ENCODE measurements at places on chromosomes 2 and 18. TPM values are rescaled to one million over a fixed set of nuclear protein-coding genes. Genes with fewer than 3 reads are reported as not detected.
A peak's percentile ranks its signal among the peaks of the same experiment; 100 is the strongest.

DNA sequence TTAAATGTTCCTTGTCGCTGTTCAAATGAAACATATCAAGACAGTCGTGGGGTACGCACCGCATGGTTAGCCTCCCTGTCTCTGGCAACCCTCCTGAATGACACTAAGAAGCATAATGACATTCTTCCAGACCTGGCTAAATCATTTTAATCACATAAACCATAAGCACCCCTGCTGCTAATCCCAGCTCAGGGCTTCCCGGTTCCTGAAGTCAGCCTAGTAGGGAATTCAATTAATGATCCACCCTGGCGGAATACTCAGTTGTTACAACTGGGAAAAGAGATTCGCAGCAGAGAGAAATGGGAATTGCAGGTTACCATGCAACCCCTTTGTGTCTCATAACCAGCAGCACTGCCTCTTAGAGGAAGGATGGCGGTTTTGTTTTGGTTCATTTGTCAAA lies 200.8 kb upstream of the AGAP1 start:
- no peak for DNase-seq

DNA sequence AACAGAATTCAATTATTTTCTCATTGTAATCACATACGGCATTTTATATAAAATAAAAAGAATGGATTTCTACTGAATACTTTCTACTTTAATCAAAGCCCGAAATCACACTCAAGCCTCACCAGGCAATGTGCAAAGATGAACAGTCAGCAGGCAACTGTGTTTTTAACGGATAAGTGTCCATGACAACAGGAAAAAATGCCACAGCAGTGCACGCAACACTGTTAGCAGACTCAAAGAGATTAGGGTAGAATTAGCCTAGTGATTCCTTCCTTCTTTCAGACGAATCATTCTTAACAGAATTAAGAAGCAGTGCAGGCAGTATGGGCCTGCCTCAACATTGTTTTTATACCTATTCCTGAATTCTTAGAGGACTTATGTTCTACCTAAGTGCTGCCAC lies 135.6 kb downstream of the CDH2 start:
- no peak for DNase-seq

The CLHC1 gene
- 11.1 TPM for total RNA-seq

- DNase-seq = no peak
These were observed 49.5 kb downstream of the SLC40A1 start for GRCh38 chr2:189530965-189531637.

DNA sequence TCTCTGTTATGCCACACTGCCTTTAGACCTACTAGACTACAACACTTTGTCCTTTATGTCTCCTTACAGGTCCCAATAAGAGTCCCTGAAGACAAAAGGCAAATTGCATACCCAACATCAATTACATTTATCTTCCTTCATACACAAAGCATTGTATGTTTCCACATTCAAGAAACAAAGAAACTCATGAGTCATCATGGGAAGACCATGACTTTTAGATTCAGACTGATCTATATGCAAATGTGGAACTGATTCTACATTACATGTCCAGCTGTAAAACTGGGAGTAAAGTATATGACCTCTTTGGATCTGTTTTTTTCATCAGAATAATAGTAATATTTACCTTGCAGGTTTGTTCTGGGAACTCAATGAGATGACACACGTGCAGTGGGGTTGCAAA lies 25.2 kb upstream of the HNMT start:
- DNase-seq = no peak

DNA sequence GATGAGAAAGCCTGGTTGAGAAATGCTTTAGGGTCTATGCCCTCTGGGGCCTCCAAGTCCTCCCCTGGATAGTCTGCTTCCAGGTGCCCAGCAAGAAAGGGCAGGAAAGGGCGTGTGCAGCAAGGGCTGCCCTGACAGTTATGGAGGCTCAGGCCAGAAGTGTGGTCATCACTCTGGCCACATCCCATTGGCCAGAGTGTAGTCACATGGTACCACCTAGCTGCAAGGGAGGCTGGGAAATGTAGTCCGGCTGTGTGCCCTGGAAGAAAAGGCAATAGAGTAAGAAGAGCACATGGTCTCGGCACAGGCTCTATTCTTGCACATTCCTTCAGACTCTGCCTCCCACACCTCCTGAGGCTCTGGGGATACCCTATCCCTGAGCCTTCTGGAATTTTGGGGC lies 35.7 kb downstream of the ODC1 start:
- DNase-seq = no peak

GRCh38 chr18:3824101-3824500 lies 374.1 kb downstream of the TGIF1 start:
- DNase-seq = no peak

DNA sequence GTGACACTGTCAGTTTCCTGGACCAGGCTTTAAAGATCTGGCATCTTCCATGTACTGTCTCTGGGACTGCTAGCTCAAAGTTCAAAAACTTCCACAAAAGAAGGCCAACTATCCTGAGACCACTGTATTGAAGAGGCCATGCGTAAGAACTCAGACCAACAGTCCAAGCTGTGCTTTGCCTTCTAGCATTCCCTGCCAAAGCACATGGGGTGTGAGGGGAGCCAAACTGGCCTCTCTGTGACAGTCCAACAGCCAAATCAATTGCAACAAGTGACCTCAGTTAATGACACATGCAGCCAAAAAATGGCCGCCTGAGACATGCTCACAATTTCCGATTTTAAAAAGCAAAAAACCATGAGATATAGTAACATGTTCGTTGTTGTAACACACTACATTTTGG lies 160.3 kb upstream of the CDH19 start:
- no peak for DNase-seq

DNA sequence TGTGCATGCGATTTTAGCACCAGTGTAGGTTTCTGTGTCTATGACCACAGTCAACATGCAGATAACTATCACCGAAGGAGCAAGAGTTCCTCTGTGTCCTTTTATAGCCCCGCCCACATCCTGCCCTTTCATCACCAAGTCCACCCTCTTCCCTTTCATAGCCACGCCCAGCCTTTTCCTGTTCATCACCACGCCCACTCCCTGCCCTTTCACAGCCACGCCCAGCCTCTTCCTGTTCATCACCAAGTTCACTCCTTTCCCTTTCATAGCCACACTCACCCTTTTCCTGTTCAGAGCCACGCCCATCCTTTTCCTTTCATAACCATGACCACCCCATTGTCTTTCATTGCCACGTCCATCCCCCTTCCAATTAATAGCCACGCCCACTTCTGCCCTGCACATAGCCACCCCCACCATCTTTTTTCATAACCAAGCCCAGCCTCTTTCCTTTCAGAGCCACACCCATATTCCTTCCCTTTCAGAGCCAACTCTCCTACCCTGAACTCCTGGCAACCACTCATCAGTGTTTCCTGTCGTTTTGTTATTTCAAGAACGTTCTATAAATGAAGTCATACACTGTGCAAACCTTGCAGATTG lies 273.9 kb downstream of the MYT1L start:
- DNase-seq = peak; percentile 2

DNA sequence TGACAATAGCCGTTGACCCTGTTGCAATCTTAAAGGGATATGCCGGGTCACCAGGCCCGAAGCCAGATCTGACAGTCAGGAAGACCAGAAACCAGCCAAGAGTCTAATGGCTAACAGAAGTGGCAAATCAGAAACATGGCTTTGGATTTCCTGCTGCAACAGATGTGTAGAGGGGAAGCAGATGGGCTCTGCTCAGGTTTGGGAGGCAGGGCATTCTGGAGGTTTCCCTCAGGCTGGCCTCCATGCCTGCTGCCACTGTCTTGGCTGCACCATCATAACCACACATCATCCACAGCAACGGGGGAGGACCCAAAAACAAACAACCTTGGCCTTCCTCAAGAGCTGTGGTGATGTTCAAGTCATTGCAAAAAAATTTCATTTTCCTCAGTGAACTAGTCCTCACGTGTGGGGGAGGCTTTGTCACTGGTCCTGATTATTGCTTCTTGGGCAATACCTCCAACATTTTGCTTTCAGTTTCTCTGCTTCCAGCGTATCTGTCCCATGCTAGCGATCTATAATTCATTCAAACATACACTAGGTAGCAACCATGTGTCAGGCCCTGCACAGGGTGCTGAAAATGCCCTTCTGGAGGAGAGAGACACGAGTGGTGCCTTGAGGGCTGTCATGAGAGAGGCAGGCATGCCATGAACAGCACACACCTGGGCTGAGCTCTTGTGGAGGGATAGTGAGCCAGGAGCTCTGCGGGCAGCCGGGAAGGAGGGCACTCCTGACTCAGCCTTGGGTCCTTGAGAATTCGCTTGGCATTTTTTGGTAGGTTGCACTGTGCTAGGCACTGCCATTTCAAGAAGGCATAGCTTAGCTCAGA lies 48.2 kb upstream of the LGALSL start:
- DNase-seq = no peak

DNA sequence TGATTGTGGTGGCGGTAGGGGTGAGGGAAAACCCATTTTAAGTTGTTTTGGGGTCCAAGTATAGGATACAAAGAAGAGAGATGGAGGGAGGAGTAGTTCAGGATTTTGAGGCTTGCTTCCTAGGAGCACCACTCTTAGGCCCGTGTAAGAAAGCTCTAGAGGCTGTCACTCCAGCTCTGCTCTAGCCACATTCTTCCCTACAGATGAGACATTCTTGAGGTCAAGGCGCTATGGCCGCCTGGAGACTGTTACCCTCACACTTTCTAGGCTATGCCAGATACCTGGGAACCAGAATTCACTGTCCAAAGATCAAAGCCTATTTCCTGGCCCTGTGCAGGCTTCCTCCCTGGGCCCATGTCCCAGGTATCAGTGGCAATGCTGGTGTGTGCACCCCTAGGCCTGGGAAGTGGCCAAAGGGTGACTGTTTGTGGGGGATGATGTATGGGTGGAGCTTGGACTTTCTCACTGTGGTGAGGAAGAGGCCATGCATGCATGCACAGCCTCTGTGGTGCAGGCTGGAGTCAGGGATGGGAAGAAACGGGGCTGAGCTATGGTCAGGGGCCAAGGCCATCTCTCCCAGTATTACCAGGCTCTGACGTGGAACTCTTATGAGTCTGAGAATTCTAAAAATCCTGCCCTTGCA lies 7.0 kb upstream of the TTL start:
- no peak for DNase-seq

The NFATC1 gene
- total RNA-seq = 20.8 TPM

DNA sequence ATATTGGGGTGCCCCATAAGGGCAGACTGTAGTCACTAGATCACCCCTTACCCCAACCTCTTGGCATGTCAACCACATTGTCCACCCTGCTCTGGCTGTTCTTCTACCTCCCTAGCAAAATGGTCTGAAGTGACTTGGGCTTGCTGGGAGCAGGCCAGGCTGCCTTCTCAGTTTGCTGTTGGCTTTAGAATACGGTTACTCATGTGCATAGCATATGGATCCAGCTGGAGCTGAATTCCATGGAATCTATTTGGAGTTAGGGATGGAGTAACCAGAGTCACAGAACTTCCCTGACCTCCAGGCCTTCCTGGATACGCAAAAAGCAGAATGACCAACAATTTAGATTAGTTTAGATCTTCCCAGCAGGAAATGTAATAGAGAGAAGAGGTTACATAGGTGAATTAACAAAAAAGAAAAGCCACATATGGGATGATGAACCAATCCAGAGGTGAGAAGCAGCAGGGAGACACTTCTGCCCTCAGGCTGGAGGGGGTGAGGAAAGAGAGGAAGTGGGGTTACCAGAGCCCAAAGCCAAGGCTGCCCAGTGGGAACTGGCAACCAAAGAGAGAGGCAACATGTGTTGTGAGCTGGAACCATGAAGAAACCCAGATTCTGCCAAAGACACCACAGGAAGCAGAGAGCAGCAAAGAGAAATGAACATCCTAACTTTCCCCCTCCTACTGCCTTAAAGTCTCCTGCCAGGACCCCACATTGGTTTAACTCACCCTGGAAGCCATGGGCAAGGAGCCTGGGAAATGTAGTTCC lies 26.1 kb downstream of the PKDCC start:
- no peak for DNase-seq

GRCh38 chr2:227415538-227416424 lies 28.0 kb upstream of the SCYGR1 start:
- DNase-seq = no peak

GRCh38 chr2:220847006-220847405 lies 725.1 kb downstream of the EPHA4 start:
- no peak for DNase-seq

GRCh38 chr2:42874949-42875801 lies 82.8 kb upstream of the HAAO start:
- no peak for DNase-seq

DNA sequence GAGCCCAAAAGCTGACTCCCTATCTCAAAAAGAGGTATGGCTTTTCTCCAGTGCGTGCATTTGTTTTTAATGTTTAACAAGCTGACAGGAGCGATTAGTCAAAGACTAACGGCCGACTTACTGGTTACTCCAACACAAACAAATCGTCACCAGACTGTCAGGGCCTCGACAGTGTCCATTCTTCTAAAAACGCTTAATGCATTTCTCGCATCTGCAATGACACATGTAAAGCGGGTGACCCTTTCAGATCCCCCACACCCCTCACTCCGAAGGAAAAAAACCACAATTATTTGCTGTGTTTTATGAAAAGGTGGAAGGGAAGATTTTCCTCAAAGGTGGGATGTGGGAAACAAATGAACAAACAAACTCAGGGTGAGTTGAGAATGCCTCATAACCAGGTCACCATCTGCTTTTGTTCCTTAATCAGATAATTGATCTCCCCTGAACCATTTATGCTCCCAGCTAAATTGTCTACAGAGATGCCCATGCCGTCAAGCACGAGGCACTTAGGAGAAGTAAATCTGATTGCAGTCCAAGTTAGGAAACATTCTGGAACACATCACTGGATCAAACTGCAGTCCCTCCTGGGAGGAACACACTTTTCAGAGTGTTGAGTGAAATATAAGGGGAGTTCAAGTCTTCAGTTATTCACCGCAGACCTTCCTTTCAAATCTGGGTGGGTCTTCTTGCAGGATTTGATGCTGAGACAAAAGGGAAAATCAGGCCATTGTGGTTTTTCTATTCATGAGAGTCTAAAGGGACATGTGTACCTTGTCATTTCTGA lies 340.8 kb downstream of the CMPK2 start:
- no peak for DNase-seq

- DNase-seq = no peak
These were observed 166.5 kb downstream of the MAIP1 start for GRCh38 chr2:200121931-200122330.

- peak; percentile 38 for DNase-seq
These were observed 2.7 kb downstream of the ID2 start for GRCh38 chr2:8684540-8684877.

The C2orf15 gene
- 1.9 TPM for total RNA-seq

DNA sequence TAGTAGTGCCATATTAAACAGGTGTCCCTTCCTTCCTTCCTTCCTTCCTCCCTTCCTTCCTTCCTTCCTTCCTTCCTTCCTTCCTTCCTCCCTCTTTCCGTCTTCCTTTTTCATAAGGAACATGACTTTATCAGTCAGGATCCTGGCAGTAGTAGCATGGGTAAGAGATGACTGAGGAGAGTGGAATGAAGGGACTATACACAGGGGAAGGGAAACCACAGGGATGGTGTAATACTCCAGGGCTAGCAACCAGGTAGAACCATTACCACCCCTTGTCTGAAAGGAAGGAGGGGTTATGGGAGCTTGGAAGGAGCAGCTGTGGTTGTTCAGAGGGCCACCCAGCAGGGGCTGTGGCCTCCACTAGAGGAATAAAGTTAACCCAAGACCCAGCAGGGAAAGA lies 23.2 kb upstream of the KDM3A start:
- DNase-seq = no peak

The RFTN2 gene
- not detected for total RNA-seq

- no peak for DNase-seq
These were observed 84.1 kb upstream of the EPB41L3 start for GRCh38 chr18:5627776-5628511.

All from HCT116 (cell line).